Muscle of back (tissue), 13 donors: ENCODE measurements at places on chromosomes 6 and 20.

DNA sequence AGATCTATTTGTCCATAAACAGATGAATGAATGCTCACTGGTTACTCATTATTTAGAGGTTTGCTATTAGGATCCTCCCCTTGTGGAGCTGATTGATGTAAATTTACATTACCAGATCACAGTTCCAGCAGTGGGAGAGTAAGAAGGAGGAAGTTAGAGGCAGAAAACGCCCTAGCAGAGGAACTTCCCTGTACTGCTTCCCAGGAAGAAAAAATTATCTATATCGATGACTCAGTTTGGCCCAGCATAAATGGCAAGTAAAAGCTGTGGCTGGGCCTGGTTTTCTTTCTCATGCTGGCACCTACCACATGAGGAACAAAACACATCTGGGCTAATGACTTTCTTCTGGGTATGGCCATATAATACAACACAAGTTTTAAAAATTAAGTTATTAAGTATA is 35.7 kb downstream of the DNAAF9 start:
- DNase-seq, result no peak

DNA sequence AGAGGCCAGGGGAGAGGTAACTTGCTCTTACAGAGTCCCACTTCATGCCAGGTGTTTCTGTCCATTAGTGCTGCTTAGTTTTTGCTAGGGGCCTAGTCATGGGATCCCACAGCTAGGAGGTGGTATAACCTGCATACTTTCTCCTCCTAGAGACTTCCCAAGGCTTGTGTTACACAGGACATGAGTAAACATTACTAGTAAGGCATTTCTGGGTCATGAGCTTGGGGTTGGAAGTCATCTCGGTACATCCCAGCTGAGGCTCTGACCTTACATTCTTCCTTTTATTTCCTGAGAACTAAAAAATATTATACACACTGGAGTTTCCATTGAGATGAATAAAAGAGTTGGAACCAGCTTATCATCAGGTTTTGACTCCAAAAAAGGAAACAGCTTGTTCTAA is 20.9 kb upstream of the PNPLA1 start:
- peak; percentile 16 for DNase-seq

DNA sequence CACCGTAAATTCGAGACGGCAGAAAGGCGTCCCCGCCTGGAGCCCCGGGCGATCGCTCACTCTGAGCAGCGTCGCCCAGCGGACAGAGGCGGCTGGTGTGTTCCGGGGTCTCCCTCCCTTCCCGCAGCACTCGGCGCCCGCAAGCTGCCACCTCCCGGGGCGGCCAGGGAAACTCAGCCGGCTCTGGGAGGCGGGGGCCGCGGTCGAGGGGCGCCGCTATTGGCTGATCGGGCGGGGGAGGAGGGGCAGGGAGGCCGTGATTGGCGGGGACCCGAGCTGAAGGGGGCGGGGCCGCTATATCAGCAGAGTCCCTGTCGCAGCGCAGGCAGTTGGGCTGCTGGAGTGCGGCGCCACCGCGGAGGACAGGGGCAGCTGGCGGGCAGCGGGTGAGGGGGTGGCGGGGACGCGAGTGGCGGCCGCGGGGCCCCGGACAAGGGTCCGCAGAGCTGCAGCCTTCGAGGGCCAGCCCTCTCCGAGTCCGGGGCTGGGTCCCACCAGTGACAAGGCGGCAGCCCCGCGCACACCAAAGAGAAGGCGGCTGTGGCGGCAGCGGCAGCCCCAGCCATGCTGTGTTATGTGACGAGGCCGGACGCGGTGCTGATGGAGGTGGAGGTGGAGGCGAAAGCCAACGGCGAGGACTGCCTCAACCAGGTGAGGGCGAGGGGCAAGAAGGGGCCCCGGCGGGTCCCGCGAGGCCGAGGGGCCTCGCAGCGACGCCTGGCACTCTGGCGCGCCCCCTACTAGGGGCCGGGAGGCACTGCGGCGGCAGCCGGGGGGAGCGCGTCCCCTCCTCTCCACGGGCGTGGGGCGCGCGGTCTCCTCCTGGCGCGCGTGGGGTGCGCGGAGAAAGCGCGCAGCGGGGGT is at the start of gene MYLIP:
Gene MYLIP (plus strand): TSS at position 328 of the 864 bp plus-strand sequence. CDS start 237 bp downstream, at position 565.
- DNase-seq, result peak; percentile 98

- no peak for DNase-seq
These were observed 54.6 kb downstream of the GMDS start for GRCh38 chr6:2190661-2191389.

GRCh38 chr6:26329763-26330511 is 35.1 kb upstream of the BTN3A2 start:
- DNase-seq, result peak; percentile 65

GRCh38 chr6:5457041-5457440 is 195.7 kb downstream of the FARS2 start:
- no peak for DNase-seq

- DNase-seq, result peak; percentile 86
These were observed 92.6 kb downstream of the SNX5 start for GRCh38 chr20:17875981-17876385.

DNA sequence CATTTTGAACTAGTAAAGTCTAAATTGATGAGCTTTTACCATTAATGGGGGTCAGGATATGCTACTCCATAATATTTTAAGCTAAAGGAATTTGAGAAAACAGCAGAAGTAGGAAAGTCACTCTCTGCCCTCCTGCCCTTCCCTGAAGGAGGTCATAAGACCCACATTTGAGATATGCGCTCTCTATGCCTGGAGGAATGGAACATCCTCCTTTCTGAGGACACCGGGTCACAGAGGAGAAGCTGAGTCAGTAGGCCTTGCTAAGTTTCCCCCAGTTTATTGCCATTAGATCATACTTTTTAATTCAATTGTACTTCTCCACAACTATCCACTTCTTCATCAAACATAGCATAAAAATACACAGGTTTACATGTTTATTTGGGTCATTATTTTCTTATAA is 40.3 kb downstream of the AKAP7 start:
- no peak for DNase-seq

GRCh38 chr6:64293298-64293697 is 657.7 kb downstream of the PHF3 start:
- DNase-seq, result no peak

GRCh38 chr6:129903082-129903481 is 42.0 kb upstream of the TMEM244 start:
- DNase-seq, result no peak

DNA sequence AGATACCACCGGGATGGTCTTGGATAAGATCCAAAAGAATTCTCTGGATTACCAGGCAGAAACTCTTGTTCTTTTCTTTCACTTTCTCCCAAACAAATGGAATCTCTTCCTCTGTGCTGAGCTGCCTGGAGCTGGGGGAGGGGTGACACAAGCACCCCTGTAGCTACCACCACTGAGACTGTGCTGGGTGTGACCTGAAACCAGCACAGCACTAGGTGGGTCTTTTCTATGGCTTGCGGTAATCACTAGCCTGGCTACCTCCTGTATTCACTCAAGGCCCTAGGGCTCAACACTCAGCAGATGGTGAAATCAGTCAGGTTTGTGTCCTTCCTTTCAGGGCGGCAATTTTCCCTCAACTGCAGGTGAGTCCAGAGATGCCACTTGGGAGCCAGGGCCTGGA is 122.4 kb upstream of the CENPW start:
- no peak for DNase-seq

GRCh38 chr20:46333161-46333991 is 25.1 kb upstream of the CDH22 start:
- no peak for DNase-seq

DNA sequence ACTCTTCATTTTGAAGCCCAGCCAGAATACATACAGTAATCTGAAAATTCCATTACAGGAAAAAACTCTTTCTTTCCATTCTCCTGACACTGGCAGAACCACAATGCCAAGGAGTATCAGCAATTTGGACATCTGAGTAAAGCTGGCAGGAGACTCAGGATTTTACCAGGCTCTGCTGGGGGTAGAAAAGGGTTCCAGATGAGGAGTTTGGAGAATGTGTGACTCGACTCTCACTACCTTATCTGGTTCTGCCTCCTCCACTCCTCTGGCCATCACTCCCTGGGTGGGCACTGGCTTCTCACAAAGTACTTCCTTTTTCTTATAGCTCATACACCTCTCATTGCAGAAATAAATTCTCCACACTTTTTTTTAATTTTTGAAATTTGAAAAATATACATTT is 10.6 kb upstream of the WFDC8 start:
- no peak for DNase-seq

DNA sequence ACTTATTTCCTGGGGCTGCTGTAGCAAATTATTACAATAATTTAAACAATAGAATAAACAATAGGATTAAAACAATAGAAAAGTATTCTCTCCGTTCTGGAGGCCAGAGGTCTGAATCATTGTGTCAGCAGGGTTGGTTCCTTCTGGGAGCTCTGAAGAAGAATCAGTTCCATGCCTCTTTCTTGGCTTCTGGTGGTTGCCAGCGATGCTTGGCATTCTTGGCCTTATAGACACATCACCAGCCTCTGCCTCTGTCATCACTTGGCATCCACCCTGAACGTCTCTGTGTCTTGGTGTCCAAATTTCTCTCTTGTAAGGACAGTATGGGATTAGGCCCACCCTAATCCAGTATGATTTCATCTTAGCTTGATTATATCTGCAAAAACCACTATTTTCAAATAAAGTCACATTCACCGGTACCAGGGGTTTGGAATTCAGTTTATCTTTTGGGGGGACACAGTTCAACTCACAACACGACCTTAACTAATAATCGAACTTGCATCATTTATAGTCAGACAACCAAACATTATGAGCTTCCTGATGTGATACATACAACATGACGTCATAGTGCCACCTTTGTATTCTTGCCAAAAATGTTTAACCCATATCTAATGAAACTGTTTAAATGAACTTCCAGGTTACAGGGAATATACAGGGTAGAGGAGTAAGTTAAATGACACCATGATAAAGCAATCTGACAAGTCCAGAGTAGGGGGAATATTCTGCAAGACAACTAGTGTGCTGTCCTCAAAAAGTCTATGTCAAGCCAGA is 84.7 kb upstream of the RNF24 start:
- no peak for DNase-seq

DNA sequence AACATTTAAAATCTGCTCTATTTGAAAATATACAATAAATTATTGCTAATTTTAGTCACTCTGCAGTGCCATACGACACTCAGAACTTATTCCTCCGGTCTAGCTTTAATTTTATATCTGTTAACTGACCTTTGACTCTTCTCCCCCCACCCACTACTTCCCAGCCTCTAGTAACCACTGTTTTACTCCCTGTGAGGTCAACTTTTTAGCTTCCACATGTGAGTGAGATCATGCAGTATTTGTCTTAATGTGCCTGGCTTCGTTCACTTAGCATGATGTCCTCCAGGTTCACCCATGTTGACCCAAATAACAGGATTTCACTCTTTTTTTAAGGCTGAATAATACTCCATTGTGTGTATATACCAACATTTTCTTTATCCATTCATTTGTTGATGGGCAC is 80.8 kb downstream of the RPP40 start:
- no peak for DNase-seq

DNA sequence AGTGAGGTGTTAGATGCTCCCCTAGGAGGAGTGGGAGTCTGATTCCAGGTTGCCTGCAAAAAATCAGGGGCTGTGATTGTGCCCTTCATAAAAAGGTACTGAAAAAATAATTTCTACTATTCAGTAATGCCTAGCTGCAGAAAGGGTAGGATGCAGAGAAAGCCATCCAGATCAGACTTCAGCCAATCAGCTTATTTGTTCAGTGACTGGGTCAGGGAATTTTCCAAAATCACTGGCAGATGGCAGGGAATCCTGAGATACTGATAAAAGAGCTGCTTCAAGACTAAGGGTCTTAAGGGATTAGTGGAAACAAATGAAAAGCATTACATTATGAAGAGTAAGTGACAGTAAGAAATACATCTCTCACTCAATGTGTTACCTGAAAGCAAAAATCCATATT is 42.8 kb upstream of the MTRF1L start:
- no peak for DNase-seq

GRCh38 chr6:42935322-42935721 is 6.0 kb downstream of the CNPY3 start:
- DNase-seq, result no peak

- no peak for DNase-seq
These were observed 115.8 kb downstream of the MRPL14 start for GRCh38 chr6:44011350-44011920.

DNA sequence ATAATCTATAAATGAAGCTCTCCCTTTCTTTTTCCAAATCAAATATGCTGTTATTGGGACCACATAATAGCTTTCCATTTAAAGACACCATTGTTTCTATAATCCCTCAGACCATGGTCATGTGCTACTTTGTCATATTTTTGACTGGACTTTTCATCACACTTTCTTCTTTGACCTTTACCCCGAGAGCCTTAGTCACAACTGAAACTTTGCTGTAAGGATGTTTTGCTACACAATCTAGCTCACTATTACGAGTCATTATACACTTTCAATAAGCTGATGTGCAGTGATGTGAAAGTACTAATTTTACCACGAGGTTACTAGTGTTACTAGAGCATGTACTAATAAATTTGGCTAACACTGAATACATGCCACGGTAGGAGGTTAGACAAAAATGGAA is 367.2 kb upstream of the RUNX2 start:
- DNase-seq, result no peak

- no peak for DNase-seq
These were observed 1.7 kb downstream of the NR2E1 start for GRCh38 chr6:108167449-108168089.

- no peak for DNase-seq
These were observed at the start of gene MAPK13 for GRCh38 chr6:36129941-36130666. Gene MAPK13, plus strand, starts transcription at chr6:36130513. Its CDS starts 70 bp downstream, at chr6:36130583.
